NCI-H748 treated with DMSO at 0.1 percent for 48 hours (cell line): ENCODE measurements at places on chromosomes 7 and 10.
A peak's percentile ranks its signal among the peaks of the same experiment; 100 is the strongest.

DNA sequence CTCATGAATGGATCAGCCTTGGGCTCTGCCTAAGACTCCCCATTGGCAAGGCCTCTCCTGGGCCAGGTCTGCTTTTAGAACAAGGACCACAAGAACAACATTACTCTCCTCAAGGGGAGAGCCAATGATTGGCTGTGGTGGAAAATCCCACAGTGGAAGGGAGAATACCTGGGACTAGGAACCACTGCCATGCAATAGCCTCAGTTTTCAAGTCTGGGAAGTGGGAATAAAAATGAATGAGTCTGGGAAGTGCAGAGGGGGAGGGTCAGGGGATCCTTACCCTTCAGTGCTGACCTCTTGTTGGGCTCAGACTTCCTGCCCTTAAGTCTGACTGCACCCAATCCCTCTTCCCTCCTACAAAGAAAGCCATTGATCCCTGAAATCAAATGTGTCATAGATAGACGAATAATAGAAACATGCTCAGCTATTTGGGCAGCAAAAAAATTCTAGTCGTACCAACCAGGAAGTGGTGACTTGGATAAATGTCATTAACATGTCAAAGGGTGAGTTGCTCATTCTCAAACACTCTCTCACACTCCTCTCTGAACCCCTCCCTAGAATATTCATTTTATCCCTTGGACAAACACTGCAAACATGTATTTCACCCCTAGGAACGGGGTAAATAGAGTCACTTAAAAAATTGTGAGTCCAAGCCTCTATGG lies 123.6 kb downstream of the SH3PXD2A start:
- DNase-seq = no peak

GRCh38 chr7:113892818-113893217 lies 26.0 kb downstream of the PPP1R3A start:
- no peak for DNase-seq

GRCh38 chr10:118732245-118733165 lies 22.3 kb downstream of the CACUL1 start:
- no peak for DNase-seq

DNA sequence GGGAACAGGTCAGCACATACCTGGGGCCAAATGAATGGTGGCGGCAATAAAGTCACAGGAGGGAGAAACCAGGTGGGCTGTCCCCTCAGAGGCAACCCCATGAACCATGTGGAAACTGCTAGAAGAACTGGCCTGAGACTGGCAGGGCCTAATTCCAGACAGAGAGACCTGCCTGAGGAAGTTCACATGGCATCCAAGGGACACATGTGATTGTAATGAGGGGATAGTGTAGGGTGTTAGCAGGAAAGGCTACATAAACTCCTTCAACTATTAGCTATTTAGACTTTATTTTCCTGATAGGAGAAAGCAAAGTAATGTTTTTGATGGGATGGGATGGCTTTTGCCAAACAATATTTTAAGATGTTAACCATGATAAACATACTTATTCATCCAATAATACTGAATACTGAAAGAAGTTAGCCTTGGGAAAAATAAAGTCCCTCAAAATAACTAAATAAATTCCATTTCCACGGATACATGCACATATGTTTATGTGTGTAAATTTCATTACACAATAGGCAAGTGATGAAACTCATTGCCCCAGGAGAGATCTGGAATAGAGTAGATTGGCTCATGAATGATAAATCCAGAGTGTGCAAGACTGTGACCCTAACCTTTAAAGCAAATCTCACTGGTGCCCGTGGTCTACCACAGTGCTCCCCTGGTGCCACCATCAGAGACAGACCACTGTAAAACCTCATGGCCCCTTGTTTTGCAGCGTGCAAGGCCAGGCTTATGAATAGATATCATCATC lies 137.0 kb downstream of the NRF1 start:
- no peak for DNase-seq

GRCh38 chr10:112148331-112148730 lies 35.2 kb downstream of the GPAM start:
- no peak for DNase-seq

DNA sequence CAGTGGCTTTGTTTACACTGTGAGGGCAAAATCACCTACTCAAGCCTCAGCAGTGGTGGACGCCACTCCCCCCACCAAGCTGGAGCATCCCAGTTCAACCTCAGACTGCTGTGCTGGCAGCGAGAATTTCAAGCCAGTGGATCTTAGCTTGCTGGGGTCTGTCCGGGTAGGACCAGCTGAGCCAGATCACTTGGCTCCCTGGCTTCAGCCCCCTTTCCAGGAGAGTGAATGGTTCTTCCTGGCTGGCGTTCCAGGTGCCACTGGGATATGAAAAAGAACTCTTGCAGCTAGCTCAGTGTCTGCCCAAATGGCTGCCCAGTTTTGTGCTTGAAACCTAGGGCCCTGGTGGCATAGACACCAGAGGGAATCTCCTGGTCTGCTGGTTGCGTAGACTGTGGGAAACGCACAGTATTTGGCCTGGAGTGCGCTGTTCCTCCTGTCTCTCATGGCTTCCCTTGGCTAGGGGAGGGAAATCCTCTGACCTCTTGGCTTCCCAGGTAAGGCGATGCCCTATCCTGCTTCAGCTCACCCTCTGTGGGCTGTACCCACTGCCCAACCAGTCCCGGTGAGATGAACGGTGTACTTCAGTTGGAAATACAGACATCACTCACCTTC lies 398.5 kb downstream of the ATRNL1 start:
- DNase-seq = no peak

DNA sequence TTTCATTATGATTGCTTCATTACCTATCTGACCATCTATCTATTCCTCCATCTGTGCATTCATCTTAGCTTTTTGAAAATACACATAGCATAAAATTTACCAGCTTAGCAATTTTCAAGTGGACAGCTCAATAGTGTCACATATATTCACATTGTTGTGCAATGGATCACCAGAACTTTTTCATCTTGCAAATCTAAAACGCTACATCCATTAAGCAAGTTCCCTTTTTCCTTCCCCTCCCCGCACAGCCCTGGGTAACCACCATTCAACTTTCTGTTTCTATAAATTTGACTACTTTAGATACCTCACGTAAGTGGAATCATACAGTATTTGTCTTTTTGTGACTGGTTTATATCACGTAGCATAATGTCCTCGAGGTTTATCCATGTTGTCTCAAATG lies 78.0 kb upstream of the ADRB1 start:
- no peak for DNase-seq

- DNase-seq = no peak
Observed at GRCh38 chr10:71299071-71299785, 19.8 kb upstream of the SLC29A3 start.

DNA sequence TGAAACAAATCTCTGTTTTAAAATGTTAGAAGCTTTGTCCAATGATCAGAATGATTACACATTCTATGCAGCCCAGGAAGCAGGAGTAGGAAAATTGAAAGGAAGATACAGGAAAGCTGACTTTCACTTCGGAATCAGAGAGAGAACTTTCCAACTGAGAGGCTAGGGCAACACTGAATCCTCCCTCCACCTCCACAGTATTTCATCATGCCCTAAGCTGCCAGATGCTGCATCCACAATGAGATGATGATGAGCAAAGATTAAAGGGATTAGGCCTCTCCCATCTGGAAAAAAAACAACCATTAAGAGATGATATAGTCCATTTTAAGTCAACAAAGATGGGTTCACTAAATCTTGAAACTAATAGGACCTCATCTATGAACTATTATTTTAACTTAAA lies 215.6 kb downstream of the GPR37 start:
- no peak for DNase-seq

DNA sequence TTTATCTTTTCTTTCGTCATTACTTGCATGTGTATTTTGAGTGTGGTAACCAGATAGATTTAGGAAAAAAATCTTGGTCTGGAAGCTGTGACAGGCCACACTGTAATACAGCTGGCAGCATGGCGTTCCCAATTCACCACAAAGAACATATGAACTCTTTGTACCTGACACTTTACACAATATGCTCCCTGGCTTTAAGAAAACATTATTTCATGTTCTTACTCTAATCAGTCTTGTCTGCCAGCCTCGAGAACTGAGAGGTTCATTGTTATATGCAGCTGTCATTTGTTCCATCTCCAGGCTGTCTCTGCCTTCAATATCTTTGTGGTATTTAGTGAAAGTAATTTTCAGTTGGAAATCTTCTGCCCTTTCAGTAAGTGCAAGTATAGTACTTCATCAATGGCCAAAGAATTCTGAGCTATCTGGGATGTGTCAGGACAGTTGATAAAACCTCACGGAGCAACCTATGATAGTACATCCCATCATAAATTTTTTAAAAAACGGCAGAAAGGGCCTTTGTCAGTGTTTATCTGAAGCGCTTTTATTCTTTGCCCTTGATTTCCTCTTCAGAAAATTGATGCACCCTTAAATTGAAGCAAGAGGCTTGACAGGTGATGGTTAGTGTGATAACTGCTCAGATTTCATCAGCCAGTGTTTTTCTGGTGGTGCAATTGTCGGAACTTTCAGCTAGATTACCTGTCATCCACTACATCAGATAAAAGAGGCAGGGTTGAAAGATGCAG lies 146.3 kb upstream of the SP8 start:
- no peak for DNase-seq

- DNase-seq = peak; percentile 62
Observed at GRCh38 chr10:45373576-45374349, at the start of gene ALOX5. Gene ALOX5 (plus strand): TSS chr10:45374216. CDS start chr10:45374280, 64 bp downstream.

DNA sequence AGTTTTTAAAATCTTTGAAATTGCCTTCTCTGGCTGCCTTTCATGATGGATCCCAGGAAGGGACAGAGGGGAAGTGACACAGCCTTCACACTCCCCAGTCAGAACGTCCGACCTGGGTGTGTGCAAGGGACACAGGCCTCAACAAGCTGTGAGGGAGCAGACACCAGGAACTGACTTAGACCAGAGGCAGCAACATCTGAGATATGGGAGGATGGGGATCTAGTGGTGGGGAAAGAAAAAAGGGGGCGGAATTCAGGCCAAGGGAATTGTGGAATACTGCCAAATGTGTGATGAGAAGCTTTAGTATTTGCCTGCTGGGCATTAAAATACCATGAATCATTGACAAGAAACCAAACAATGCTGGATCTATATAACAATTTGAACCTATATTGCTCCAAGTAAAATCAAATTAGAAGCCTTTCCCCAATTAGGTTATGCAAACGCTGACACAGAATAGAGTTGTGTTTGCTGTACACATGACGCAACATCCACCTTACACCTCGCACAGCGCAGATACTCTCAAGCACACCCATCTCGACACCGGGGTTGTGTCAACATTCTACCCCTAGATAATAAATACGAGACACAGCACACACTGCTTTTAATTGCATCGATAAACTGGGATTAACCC lies 17.2 kb upstream of the MNX1 start:
- DNase-seq = peak; percentile 89

- DNase-seq = no peak
Observed at GRCh38 chr10:75650648-75651047, 219.2 kb downstream of the LRMDA start.

- DNase-seq = no peak
Observed at GRCh38 chr7:121360564-121360963, 31.8 kb downstream of the WNT16 start.

- DNase-seq = no peak
Observed at GRCh38 chr10:104259456-104259855, 4.8 kb downstream of the GSTO1 start.

DNA sequence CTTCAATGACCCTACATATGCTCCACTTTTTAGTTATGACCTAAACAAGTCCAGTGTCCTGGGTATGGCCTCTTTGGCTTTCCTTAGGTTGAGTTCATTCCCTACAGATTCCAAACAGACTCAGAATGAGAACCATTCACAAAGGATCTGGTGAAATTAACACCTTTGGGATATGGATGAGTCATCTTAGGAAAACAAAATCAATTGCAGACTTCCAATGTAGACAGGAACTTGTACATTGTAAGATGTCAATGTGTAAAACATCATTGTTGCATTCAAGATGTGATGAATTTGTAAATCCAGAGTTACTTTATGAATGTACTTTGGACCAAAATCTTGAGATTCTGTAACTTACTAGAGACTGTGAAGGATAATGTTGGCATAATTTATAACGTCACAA lies 43.4 kb upstream of the HECTD2 start:
- DNase-seq = no peak

GRCh38 chr10:110967009-110967630 lies 47.7 kb downstream of the SHOC2 start:
- no peak for DNase-seq

GRCh38 chr10:133079836-133080682 lies 7.7 kb upstream of the ADGRA1 start:
- no peak for DNase-seq

GRCh38 chr10:58157076-58157766 lies 110.5 kb downstream of the IPMK start:
- DNase-seq = no peak

DNA sequence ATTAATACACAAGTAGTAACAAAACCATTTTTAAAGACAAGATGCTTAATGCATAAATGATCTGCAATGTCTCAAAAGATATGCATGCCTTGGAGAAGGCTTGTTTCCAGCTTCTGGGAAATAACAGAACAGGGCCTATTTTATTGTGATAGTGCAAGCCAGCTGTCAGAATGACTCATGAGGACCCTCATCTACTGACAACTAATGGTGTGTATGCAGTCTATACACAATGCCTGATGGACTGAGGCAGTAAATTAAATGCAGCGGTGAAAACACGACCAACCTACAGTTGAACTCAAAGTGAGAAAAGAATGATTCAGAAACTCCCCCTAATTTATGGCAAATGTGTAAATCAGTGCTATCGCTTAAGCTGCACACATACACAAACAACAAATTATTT lies 46.3 kb downstream of the VPS41 start:
- no peak for DNase-seq

- DNase-seq = no peak
Observed at GRCh38 chr10:119865699-119866240, 6.9 kb downstream of the MCMBP start.

DNA sequence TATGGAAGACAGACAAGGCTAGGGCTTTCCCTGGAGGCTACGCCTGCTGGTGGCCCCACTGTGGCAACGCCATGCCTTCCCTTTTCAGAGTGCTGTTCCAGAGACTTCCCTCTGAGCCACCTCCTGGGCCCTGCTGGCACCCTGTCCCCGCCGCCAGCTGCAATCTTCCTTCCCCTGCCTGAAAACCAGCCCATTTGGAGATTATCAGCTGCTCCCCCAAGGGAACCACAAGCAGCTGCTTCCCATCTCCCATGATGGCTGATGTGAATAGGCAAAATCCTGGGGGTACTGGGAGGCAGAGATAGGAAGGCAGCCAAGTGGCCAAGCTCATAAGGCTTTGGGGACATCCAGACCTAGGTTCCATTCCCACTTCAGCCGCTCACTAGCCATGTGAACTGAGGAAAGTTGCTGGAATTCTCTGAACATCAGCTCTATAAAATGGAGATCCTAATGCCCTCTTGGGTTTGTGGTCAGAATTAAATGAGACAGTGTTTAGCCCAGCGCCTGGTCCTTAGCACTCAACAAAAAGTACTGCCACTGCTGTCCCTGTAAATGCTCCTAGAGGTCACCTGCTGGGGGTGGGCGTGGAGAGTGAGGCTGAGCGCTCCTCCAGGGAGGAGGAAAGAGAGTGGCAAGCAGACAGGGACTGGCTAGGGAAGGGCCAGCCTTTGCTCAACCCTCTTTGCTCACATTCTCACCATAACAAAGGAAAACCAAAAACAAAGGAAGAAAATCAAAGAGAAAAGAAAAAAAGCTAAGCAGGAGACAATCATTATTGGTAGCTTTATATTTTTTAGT lies 5.9 kb downstream of the TSPAN33 start:
- DNase-seq = no peak

- DNase-seq = no peak
Observed at GRCh38 chr7:76403780-76404494, 5.6 kb downstream of the SSC4D start.
